NCI-H345 (cell line): ENCODE measurements at places on chromosomes 2 and 18.
A peak's percentile ranks its signal among the peaks of the same experiment; 100 is the strongest.

DNA sequence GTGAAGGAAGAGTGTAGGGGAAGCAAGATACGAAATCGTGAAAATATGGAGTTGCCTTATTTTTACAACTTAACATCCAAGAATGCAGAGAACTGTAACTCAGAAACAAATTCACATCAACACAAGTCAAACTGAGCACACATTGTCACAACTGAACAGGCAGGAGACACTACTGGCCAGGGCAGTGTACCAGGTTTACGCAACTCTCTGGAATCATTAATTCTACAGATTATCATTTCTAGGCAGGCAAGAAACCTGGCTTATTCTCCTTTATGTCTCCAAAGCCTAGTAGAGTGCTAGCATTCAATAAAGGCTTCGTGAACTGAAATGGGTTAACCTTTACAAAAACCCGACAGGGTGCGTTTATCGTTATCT, 584 bp downstream of the COA5 start:
- DNase-seq = no peak

- DNase-seq = no peak
Measured at GRCh38 chr2:25379535-25379934, 37.8 kb upstream of the DNMT3A start.

DNA sequence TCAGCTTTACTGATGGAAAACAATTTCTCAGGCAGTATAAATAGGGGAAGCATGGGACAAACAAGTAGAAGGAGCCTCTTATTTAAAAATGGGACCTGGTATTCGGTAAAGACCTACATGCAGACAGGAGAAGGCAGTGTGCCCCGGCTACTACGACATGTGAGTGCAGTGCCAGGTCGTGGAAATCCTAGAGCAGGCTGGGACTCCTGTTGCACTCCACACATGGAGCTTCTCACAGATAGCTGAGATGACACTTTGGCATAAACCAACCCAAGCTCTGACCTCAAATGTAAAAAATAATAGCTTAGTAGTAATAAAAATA, 885 bp upstream of the DSEL start:
- peak; percentile 31 for DNase-seq

DNA sequence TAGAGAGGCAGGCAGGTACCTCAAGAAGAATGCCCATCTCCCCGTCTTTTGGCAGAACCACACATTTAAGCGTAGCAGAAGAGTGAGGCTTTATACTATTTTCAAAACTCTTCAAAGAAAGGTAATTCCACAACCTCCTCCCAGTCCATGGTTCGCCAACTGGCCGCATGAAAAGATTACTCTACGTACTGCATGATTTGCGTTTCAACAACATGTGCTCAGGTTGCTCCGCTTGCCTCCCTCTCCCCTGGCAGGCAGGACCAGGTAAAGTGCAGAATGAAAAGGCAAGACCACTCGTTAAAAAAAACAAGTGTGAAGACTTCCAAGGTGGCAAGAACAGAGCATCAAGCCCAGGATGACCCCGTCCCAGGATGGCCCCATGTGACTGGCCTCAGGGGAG, 143.7 kb downstream of the SP3 start:
- DNase-seq = no peak
